ENCODE measurements at places on chromosomes 5 and 9.

- DNase-seq = no peak
These were observed 225.8 kb upstream of the ELL2 start for GRCh38 chr5:96187309-96188027.

- DNase-seq = no peak
These were observed 159.1 kb downstream of the LRRC70 start for GRCh38 chr5:62737766-62738165.

DNA sequence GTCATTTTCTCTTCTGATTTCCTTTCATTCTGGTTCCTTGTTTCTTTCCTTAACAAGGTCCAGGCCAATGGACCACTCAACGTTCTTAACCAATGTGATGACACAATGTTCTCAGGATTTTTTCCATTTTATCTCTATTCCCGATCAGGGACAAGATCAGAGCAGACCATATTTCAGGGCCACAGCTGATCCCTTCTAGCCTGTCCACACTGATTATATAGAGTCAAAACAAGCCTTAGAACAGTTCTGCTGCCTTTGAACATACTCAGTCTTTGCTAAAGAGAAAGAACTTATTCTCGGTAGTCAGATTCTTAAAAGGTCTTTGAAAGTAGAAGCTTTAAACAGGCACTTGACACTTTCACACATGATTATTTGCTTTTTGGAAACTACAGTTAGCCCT is 188.4 kb downstream of the ADAMTSL1 start:
- DNase-seq = no peak

- no peak for DNase-seq
These were observed 316.7 kb upstream of the TLE4 start for GRCh38 chr9:79254900-79255650.

DNA sequence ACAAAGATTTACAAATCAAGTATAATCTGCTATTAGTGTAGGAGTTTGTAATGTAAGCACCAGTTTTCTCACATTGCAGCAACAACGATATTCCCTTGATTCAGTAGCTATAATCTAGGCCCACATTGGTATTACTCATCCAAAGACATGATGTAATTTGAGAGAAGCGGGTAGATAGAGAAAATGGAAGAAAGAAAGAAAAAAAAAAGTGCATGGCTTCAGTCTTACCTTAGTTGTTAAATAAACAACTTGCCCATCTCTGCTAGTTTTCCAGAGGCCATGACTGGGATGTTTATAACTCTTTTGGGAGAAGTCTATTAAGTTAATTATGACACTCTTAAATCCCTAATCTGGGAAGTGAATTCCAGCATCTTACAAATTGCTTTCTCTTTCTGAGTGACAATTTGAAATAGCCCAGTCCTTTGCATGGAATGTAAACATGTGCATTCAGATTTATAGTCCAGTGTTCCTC is 2.8 kb downstream of the MELK start:
- no peak for DNase-seq

- no peak for DNase-seq
These were observed 189.3 kb downstream of the AOPEP start for GRCh38 chr9:94915476-94916450.

GRCh38 chr5:10124287-10124686 is 125.4 kb downstream of the ATPSCKMT start:
- DNase-seq = no peak

DNA sequence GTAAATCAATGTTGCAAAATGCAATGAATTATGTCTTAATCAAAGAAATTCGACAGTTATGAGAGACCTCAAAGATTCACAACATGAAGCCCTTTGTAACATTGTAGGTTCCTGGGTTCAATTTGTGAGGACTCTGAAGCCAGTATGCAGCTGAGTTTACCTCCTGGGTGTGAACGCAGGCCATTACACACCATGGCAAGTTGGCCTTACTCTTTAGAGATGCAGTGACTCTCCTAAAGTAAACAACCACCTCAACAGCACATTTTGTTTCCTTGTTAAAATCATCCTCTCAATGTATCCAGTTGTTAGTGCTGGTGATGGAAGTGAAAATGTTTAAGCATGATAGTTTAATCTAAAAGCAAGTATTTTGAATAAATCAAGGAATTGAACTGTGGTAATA is 73.8 kb downstream of the JAKMIP2 start:
- no peak for DNase-seq

DNA sequence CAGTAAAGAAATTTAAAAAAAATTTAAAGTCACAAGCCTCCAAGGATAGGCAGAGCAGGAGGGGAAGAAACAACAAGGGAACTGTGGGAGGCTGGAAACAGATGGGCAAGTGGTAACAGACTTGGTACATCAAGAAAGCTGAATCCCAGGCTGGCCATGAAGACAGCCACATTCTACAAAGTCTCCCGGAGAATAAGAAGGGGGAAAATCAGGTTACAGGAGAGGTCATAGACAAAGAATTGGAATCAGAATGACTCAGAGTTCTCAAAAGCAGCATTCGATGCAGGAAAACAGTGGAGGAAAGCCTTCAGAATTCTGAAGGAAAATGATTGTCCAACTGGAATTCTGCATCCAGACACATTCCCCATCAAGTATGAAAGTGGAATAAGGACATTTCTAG is 129.7 kb downstream of the ADAMTS2 start:
- DNase-seq = no peak

DNA sequence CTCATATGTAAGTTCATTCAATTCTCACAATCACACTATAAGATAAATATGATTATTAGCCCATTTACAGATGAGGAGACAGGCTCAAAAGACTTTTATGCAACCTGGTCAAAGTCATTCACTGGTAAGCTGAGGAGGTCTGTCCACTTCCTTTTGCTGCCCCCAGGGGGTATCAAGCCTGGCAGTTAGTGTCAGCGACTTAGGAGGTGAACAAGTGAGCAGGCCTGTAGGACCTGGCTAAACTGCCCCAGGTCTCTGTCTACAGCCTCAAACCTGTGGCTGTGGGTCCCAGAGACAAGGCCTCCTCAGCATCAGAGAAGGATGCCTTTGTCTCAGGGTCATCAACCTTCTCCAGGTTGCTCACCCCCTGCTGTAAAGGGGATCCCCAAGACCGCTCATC is 10.4 kb downstream of the TGFBI start:
- no peak for DNase-seq
